ENCODE measurements at places on chromosomes 3 and 15. TPM values are rescaled to one million over a fixed set of nuclear protein-coding genes. Genes with fewer than 3 reads are reported as not detected.

MEGF11 gene
- total RNA-seq: not detected

IQCH gene
- total RNA-seq: 0.48 TPM

DNA sequence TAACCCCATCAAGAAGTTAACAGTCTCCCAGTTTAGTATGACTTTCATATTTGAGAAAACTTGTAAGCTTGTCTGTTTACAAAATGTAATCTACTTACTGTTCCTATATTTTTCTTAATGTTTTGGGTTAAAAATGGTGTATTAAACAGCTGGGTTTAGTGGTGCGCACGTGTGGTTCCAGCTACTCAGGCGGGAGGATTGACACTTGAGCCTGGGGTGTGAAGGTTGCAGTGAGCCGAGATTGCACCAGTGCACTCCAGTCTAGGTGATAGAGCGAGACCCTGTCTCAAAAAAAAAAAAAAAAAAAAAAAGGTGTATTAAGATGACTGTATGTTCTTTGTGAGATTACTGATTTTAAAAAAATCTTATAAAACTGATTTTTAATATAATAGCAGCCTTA is 69.3 kb downstream of the BBX start:
- DNase-seq: no peak
- no peak overlapping the region for H3K4me3 ChIP-seq
- peaks cover 8% of the 10 kb centered on the region for H3K4me1 ChIP-seq
- H3K27ac ChIP-seq: no peak overlapping the region

- no peaks in the 10 kb centered on the region for H3K4me1 ChIP-seq
- H3K27ac ChIP-seq: no peak overlapping the region
- no peak overlapping the region for H3K4me3 ChIP-seq
- peaks cover 1% of the 10 kb centered on the region for H3K36me3 ChIP-seq
Observed at GRCh38 chr3:142210608-142211007, 14.8 kb downstream of the GK5 start.

Measured in HepG2 (cell line).